ENCODE measurements at places on chromosomes 5 and 9.

- DNase-seq: no peak
Measured at GRCh38 chr9:35374436-35374835, 115.5 kb upstream of the RUSC2 start.

DNA sequence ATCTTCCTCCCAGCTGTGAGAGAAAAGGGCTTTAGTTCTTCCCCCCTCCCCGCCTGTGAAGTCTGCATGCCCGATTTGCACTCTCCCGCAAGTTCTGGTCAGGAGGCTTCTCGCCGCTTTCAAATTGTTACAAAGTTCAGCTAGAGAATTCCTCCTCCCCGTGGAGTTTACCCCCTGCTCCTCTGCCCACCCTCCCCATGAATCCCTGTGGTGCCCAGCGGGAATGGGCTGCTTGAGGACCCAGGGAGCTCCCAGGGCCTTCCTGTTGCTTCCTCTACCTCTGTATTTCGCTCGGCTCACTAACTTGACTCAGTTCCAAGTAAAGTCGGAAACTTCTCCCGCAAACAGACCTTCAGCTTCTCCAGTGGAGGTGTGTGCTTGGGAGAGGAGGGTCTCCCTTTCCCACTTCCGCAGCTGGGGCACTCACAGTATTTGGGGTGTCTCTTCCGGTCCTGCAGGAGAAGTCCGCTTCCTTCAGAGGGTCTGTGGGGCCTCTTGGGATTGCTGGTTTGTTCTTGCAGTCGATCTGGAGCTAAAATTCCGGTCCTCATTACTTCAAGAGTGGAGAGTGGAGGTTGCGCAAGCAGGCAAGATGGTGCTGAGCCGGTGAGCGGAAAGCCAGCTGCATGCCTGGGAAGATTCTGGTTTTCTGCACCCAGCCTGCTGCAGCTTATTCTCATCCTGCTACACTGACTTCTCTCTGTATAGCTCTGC is 97.8 kb downstream of the ADAMTS12 start:
- no peak for DNase-seq

DNA sequence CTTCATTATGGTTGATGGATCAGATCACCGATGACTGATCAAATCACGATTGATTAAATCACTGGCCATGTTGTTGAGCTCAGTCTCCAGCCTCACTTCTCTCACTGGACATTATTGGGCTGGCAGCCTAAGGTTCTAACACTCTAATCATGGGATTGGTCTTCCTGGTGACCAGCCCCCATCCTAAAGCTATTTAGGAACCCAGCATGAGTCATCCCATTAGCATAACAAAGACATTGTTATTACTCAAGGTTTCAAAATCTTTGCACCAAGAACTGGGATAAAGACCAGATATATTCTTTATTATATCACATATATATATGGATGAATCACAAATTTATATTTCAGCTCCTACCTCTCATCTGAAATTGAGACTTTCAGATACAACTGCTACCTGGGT is 272.1 kb upstream of the IL12B start:
- no peak for DNase-seq

- no peak for DNase-seq
Measured at GRCh38 chr9:78280982-78281668, 15.8 kb upstream of the PSAT1 start.

GRCh38 chr9:91359734-91360470 is 1.8 kb downstream of the AUH start:
- DNase-seq: no peak
